ENCODE measurements at places on chromosomes 4 and X.

GRCh38 chrX:70444326-70444945 is at the start of gene DLG3:
Gene DLG3, plus strand, starts transcription at chrX:70444835. Its CDS starts 367 bp downstream, at chrX:70445202.
- no peak for DNase-seq

DNA sequence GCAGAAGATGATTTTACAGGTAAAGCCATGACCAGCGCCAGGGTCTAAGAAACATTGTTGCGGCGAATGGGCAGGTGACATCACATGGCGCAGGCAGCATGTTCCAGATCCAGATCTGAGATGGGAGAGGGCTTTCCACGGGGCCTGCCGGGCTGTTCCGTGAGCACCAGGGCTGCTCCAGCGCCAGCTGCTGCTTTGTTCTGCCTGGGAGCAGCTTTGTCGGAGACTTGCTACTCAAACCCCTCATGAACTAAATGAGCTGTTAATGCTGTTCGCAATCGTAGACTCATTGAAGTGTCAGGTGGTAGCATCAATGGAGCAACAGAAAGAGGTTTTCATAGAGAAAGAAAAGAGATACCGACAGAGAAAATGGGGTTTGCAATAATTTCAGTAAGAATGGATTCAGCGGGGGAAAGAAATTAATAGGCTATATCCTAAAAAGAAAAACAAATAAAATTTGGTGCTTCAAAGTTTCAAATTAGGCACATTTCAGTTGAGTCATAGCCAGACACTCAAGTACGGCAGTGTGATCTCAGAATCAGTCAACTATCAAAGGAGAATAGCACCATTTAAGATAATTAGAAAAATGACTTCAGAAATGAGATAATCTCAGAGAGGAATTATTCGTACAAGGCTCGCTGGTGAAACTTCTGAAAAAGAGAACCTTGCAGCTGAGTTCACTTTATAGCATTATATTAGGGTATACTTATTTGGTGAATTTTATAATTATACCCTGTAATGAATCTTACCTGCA is 23.9 kb downstream of the SORBS2 start:
- DNase-seq = no peak

DNA sequence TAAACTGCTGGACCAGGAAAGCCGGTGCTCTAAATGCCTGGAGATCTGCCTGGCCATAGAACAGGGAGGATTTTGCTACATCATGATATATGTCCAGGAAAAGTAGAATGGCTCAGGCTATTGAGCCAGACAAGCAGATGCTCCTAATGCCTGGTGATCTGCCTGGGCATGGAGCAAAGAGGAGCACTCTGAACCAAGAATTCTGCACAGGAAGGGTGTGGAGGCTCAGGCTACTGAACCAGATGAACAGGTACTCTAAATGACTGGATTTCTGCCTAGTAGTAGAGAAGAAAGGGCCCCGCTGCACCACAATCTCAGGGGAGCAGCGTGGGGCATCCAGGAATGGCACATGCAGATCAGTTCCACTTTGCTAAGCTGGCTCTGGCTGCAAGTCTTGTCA is 607.9 kb downstream of the ANKRD50 start:
- no peak for DNase-seq

- DNase-seq = peak; percentile 95
Observed at GRCh38 chr4:183348706-183349659, 26.8 kb upstream of the CLDN24 start.

GRCh38 chrX:45110494-45110893 is 90.2 kb downstream of the DIPK2B start:
- DNase-seq = no peak

GRCh38 chr4:163243297-163243981 is 76.7 kb upstream of the NAF1 start:
- DNase-seq = no peak

DNA sequence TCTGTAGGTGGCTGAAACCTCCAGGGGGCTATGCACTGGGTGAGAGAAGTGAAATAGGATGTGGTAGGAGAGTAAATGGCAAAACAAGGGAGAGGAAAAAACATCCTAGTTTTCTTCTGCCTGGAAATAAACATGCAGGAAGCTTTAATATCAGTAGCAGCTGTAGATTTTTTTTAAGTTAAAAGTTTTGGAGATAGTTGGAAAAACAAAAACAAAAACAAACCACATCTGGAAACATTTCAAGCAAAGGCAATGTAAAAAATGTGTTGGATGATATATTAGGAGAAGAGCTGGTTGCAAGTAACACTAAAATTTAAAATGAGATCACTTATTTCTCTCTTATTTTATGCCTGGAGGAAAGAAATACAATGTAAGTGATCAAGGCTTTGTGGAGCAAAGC is 388.0 kb downstream of the SPRY1 start:
- no peak for DNase-seq

DNA sequence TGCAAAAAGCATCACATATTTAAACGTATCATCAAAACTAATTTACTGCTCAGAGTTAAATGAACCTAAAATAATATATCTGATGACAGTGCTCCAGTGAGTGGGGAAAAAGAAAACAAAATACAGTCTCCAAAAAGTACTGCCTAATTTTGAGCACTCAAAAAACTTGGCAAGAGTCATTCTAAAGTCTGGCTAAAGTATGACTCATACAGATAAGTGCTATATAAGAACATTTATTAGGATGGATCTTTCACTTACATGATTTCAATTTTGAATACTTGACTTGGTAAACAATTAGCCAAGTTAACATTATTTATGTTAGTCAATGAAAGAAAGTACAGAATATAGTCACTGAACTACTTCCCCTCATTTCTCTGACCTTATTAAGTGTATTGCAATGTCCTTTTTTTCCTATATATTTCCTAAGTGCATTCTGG is 27.2 kb downstream of the FBXO8 start:
- no peak for DNase-seq

GRCh38 chrX:101774340-101774739 is 114.7 kb upstream of the ARMCX2 start:
- DNase-seq = no peak

GRCh38 chr4:7864685-7865084 is 75.0 kb downstream of the AFAP1 start:
- DNase-seq = no peak

DNA sequence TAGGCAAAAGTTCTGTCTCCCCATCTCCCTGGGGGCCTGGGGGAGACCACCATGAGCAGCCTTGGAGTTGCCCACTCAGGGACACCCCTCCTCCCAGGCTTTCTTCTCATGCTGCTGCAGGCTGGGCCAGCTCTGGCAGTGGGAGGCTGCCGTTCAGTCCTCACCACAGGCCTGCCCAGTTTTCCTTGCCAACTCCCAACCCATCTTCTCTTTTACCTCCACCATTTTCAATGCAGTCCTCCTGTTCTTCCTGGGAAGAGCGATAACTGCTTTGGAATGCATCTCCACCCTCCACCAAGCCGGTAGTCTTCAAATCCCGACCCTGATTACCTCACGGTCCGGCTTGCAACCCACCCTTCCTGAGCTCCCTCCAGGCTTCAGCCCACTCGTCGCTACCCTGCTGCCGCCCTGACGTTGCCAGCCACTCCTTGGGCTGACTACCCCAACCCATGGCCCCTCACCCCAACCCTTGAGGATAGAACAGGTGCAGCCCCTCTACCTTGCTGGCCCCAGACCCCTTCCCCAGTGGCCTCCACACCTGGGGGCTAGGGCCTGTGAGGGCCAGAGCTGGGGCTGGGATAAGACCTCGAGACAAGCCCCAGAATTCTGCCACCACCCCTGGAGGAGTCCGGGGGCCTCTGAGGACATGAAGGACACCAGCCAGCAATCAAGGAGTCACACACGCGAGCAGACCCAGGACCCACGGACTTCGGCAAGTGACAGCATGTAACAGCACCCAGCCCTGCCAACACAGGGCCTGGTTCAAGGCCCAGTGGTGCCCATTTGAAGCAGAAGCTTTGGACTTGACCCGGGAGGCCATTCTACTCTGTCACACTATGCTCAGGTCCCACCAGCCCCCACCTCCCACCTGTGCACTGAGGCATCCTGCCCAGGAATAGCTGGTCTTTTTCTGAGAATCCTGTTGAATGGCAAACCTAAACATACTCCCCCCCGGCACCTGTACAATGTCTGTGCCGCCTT is 9.2 kb downstream of the WDR1 start:
- DNase-seq = no peak

- no peak for DNase-seq
Observed at GRCh38 chr4:108473163-108473720, 147.1 kb upstream of the RPL34 start.

GRCh38 chrX:135435139-135435922 is 13.6 kb downstream of the SMIM10L2A start:
- no peak for DNase-seq

DNA sequence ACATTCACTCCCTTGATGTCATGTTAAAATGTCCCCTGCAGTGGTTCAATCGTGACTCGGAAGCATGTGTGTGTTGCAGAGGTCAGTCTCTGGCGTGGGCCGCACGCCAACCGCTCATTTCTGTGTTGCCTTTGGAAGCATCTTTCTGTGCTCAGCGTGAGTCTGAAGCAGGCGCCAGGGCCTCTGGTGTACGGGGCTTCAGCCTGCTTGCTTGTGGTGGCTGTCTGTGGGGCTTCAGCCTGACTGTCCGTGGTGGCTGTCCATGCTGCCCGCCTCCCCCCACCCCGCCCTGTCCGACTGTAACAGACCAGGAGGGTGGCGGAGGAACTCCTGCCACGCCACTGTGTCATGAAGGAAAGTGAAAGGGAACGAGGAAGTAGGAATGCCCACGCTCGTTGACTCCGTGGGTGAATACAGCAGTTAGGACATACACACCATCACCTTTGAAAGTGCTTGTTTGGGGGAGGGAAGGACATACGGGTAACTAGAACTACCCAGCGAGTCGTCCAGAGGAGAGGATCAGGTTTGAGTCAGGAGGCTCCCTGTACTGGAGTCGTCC is 14.7 kb upstream of the CLCN4 start:
- no peak for DNase-seq

- DNase-seq = no peak
Observed at GRCh38 chr4:15084780-15085179, 82.5 kb downstream of the CPEB2 start.

GRCh38 chr4:7766661-7767345 is 172.9 kb downstream of the AFAP1 start:
- DNase-seq = peak; percentile 46

DNA sequence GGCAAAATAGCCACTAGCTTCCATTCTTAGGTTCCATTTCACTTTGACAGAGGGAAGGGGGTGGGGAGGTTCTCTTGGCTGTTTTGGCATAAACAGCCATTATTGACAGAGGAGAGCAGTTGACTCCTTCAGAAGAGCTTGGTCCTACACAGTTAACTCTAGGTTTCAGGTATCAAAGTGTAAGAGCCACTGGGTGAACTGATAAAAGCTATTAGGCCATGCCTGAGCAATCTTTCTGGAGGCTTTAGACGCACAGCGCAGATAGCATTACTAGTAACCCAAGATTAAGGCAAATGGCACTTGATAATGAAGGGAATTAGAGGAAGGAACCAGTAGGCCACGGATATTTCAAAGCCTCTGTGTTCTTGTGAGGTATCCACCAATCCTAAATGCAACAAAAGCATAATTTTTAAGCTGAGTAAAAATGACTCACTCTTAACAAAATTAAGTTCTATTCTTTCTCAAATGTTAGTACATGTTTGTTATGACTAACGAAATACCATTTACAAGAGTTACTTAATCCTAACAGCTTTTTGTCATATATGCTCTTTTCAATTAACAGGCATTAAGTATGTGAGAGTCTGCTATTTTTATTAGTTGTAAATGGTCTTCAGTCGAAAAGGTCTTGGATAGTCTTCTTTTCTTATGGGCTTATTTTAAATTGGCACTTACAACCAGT is 53.6 kb downstream of the SLC7A11 start:
- DNase-seq = no peak

DNA sequence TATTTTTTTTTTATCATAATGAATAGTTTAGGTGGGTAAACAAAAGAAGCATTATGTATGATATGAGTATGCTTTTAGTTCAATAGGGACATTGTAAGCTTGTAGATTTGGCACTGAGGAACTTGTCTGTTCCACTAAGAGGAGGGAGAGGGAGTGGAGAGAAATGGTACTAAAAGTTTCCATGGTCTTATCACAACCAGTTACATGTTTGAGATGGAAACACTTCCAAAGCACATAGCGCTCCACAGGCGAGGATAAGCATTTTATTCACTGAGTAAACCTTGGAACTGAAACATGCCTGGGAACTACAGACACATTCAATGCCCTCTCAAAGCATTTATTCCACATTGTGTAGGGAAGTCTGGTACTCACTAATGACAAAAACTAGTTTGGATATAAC is 15.5 kb downstream of the MYOZ2 start:
- DNase-seq = no peak

DNA sequence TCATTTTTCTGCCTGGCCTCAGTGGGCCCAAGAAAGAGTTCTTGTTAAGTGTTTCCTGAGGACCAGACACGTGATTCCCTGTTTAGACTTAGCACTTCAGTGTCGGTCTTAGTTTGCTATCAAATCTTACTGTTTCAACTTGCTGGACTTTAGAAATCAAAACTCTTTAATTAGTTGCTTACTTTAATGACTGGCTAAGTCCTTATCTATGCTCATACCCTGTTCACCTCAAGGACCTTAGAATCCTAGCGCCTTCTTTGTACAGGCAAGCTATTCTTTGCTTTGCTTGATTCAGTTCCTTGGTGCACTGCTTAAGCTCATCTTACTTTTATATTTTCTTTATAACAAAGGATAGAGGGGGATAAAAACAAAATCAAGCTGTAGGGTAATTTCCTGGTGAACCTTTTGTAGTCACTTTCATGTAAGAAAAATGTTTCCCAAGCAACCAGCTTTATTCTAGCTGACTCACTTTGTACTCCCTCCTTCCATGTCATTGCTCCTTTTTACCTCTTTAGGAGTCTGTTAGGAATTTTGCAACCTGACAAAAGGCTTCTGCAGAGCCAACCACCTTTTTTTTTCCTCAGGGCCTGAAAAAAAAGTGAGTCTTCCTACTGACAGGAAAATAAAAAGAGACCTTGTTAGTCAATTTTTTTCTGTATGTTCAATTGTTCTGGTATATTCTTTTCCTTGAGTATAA is 14.7 kb downstream of the WDR44 start:
- DNase-seq = peak; percentile 17

- DNase-seq = no peak
Observed at GRCh38 chr4:145507636-145508035, 26.0 kb downstream of the SMAD1 start.

DNA sequence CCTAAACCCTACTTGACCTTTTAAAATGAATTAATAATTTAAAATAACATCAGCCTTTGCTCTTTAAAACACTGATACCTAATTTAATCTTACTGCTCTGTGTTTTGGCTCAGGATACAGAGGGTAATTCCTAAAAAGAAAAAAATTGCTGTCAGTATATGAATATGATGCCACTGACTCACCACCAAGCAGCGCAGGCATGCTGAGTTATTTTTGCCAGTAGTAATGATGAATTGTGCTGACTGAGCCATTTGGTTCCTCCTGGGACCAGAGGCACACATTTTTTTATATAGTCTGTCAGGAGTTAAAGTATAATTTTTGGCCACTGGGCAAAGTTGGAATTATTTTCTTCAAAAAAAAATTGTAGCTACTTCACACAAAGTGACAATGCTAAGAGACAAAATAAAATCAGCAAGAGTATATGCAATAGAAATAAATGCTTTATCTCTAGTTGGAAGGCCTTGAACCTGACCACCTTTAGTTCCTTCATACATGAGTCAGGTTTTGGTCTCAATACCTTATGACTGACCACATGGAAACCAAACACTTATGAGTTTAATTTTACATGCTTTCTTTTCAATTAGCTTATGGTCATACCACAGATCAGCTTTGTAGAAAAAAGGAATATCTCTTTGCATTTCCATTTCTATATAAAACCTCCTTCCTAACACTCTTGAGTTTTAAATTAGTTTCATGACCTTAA is 115.1 kb downstream of the PPP3CA start:
- peak; percentile 76 for DNase-seq
